Astrocyte of the spinal cord (primary cell): ENCODE measurements at places on chromosomes 13 and 19.

DNA sequence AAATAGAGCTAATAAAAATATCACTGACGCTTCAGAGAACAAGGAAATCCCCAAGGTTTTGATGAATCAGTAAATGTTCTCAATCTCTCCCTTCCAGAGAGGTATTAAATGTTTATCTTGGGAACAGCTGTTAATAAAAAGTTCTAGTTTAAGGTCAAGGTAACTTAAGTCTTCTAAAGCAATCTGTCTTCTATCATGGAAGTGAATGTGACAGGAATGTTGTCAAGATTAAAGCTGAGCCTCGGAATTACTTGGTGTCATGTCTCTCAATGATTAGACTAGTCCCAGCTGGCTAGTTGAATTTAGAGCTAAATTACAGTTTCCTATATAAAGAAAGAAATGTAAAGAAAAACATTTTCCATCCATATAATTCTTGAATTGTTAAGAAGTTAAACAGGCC lies 23.4 kb downstream of the ESD start:
- no peak for DNase-seq

DNA sequence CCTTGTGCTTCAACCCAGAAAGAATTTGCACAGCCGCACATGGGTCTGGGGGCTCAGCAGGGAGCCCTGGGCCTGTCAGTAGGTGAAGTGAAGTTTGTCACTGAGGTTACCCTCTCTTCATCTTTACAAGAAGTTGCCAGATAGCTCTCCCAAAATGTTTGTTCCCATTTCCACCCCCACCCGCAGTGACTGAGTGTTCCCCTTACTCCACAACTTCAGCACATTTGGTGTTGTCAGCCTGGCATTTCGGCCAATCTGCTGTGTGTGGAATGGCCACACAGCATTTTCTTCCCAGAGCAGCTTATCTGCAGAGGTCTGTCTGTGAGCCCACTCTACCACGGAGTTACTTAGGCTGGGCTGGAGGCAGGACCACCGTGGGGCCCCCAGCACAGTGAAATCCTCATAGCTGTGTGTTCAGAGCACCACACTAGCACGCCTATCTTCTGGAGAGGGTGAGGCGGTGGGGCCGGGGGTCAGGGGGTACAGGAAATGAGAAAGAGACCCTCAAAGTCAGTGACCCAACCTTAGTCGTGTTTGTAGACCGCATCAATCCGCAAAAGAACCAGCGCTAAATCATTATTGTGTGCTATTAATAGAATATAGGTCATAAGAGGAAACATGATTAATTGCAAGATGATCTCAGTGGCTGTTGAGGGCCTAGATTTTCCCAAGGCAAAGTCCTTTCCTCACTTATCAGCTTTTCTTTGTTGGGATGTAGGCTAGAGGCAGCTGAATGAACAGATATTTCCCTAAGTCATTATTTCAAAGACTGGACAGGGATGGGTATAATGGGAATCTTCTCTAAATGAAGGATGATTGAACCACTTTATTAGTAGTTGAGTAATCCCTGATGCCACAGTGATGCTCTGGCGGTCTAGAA lies 116.0 kb downstream of the SIPA1L3 start:
- DNase-seq = peak; percentile 46

DNA sequence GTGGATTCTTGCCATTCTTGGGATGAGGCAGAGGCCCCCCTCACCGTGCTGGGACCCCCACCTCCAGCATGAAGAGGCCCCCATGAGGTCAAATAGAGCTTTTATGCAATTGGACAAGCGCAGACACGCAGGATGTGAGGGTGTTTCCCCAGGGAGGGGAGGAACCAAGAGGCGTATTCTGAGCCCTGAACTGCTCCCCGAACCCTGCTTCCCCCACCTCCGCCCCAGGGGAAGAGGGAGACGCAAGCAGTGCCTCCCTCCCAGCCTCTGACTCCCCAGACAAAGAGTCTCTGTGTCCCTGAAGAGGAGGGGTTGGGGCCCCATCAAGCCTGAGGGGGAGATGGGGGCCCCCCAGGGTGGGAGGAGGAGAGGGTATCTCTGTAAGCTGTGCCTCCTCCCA lies 1.3 kb upstream of the RDH8 start:
- no peak for DNase-seq

GRCh38 chr13:100347968-100348367 lies 240.6 kb downstream of the GGACT start:
- DNase-seq = peak; percentile 67

GRCh38 chr19:32234663-32235217 lies 110.7 kb upstream of the ZNF507 start:
- no peak for DNase-seq

DNA sequence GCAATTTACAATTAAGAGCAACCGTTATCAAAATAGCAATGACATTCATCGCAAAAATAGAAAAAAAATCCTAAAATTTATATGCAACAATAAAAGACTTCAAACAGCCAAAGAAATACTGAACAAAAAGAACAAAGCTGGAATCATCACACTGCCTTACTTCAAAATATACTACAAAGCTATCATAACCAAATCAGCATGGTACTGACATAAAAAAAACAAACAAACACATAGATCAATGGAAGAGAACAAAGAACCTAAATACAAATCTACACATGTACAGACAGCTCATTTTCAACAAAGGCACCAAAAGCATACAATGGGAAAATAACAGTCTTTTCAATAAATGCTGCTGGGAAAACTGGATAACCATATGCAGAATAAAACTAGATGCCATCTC lies 6.4 kb downstream of the ZNF562 start:
- DNase-seq = no peak

DNA sequence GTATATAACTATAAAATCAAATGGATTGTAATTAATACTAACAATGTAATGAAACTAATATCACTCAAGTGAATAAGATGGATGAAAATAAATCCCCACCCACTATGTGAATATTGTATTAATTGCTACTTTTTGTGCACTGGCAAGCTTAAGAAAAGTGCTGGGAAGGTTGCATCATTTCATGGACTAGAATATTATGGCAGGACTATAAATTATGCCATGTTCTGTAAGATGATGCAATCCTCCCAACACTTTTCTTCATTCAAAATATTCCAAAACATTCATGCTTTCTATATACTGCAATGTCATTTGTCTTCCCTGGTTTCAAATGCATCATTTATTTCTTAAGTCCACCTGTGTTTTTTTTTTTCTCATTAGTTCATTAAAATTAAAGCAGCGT lies 457.6 kb upstream of the GPC6 start:
- no peak for DNase-seq

DNA sequence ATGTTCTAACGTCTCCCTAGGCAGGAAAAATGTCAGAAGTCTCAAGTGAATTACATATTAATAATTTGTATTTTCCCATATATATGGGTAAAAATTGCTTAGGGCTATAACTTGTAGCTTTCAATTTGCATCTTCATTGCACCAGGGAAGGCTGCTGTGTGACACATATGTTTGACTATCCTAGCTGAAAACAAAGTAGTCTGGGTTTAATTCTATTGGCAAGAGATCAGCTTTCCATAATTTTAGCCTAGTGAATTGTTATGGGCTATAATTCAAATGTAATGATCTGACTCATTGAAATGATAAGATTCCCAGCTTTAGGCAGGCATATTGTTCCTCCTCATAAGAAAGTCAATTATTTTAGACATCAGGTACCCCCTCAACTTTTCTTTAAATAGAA lies 553.1 kb downstream of the DCT start:
- DNase-seq = no peak

DNA sequence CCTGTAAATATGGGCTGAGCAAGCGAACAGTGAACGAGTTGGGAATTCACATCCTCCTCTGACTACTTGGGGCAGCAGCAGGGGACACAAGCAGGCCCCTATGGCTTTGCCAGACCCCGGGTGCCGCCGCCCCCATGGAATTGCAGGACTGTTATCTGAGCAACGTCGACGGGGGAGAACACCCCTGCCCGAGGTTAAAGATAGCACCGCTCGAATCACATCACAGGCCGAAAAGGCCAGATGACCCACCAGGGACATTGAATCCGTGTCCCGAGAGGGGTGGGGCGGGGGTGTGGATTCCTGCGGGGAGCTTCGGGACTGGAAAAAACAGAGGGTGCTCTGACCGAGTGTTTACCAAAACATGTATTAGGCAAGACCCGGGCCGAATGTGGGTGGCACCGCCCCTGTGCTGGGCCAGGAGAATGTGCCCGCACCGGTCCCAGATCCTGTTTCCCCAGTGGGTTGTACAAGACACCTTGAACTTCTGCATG lies 9.1 kb downstream of the FEM1A start:
- DNase-seq = no peak

DNA sequence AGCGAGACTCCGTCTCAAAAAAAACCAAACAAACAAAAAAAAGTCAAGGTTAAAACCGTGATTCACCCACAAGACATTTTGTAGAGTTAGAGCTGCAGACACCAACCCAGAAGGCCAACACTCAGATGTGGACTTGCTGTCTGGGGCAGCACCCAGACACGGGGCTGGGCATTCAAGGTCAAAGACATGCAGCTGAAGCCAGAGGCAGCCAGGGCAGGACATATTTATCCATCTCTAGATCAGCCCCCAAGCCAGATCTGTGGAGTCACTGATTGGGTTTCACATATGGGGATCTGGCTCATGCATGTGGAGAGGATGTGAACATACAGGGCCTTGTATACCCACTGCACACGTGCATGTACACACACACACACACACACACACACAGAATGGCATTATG lies 3.6 kb downstream of the KLK15 start:
- DNase-seq = no peak

DNA sequence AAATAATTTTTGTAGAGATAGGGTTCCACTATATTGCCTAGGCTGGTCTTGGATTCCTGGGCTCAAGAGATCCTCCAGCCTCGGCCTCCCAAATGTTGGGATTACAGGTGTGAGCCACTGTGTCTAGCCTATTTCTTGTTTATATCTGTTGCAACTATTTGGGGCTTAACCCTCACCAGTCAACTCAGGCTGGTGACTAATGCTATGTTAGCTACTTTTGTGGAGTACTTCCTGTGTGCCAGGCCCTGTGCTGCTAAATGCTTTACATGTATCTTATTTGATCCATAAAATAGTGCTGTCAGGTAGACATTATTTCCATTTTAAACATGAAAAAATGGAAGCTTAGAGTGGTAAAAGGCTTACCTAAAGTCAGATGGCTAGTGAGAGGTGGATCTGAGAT lies 13.8 kb downstream of the CEACAM1 start:
- no peak for DNase-seq

DNA sequence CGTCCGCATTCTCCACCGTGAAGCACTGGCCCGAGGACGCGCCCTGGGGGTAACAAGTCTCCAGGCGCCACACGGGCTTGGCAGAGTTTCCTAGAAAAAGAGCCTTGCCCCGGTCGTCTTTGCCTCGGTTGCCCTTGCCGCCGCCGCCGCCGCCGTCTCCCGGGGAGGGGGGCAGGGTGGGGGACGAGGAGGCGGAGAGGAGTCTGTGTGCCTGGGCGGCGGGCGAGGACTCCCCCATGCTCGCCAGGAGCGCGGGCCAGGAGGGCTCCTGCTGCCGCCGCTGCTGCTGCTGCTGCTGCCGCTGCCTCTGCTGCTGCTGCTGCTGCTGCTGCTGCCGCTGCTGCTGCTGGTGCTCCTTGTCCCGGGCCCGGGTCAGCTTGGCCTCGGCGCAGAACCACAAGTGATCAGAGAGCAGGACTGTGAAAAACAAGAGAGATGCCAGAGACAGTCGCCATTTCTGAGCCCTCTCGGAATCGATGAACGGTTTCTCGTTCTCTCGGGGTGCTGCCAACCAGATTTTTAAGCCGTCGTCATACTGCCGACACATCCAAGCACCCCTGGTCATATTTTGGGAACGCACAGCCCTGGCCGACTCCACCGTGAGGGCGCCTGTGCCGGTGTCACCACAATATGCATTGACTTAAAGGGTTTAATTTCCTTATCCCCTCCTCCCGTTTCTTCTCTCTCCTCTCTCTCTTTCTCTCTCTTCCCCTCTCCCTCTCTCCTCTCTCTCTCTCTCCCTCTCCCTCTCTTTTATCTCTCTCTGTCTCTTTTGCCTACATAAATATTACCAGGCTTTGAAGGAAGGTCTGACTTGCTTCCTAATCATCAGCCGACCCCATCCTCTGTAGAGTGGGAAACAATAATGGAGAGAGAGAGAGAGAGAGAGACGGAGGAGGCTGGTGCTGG lies 349.1 kb downstream of the LIG4 start:
- DNase-seq = peak; percentile 52

GRCh38 chr13:79589603-79590393 lies 108.8 kb downstream of the NDFIP2 start:
- DNase-seq = no peak

DNA sequence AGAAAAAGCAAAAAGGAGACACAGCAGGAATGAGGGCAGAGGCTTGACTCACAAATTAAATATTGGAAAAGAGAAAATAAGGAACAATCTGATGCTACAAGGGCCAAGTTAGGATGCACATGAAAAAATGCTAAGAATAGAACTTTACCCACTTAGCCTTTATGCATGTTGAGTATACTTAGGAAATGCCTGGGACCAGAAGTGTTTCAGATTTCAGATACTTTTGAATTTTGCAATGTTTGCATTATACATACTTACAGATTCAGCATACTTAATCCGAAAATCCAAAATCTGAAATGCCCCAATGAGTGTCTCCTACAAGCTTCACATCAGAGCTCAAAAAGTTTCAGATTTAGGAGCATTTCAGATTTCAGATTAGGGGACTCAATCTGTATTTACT lies 262.3 kb downstream of the ABCC4 start:
- DNase-seq = no peak

DNA sequence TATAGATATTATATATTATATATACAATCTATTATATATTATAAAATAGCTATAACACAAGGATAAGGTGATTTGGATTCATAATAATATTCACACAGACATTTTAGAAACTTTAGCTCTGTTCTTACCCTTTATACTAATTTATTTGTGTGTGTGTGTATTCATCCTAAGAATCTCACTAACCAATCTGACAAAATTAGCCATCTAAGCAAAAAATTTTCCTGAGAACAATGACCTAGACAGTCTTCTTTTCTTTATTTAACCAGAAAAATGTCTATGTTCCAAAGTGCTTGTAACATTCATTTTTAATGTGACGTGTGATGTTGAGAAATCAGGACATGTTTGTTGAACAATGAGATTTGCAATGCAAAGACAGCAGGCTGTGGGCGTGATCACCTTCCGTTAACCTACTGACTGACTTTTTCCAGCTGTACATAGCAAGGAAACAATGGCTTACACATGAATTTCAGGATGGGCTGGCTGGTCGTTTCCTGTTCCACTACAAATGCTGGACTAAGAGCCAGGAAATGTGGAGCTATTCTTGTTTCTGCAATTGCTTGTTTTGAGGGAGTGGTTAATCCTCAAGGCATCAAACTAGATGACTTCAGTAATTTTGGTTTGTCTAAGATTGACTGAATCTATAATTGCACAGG lies 634.6 kb upstream of the ARGLU1 start:
- DNase-seq = peak; percentile 16

DNA sequence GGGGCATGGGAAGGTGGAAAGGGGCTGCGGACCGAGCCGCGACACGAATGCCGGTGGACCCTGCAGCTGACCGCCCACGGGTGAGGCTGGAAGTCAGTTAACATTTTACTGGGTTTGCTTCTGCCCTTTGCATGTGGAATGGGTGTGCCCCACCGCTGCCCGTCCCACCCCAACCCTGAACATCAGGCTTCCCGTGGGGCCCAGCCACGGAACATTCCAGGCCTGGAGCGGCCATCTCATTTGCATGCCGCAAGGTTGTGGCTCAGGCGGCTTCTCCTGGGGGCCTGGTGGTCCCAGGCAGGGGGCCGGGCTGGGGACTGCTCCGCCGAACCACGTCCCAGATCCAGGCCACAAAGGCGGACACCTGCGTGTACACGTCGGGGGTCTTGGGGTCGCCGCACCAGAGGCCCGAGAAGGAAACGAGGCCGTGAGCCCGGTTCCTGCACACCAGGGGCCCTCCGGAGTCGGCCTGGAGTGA lies 9.3 kb downstream of the FSTL3 start:
- DNase-seq = no peak

- DNase-seq = no peak
These were observed 278.3 kb downstream of the UQCRFS1 start for GRCh38 chr19:28934631-28935030.
